ENCODE measurements at places on chromosomes 5 and 9. TPM values are rescaled to one million over a fixed set of nuclear protein-coding genes. Genes with fewer than 3 reads are reported as not detected.

The BHMT gene
- total RNA-seq = 0.89 TPM

The PTGS1 gene
- 3.1 TPM for total RNA-seq

The IL3 gene
- not detected for total RNA-seq

The ADGRD2 gene
- 0.50 TPM for total RNA-seq

The CRHBP gene
- total RNA-seq = 4.7 TPM

The ABL1 gene
- 59.4 TPM for total RNA-seq

The RLN1 gene
- total RNA-seq = 0.33 TPM

The LRRC19 gene
- not detected for total RNA-seq

The FCN2 gene
- total RNA-seq = not detected

The OLFM1 gene
- total RNA-seq = 125 TPM

The NSMF gene
- total RNA-seq = 103 TPM

The SLC34A1 gene
- total RNA-seq = not detected

The DNAJA1 gene
- 138 TPM for total RNA-seq

The IFNA7 gene
- total RNA-seq = not detected

The NUP155 gene
- 53.1 TPM for total RNA-seq

The FBP2 gene
- total RNA-seq = not detected

The ICE1 gene
- total RNA-seq = 35.7 TPM

The TERT gene
- total RNA-seq = 0.10 TPM

The LCN6 gene
- total RNA-seq = not detected

The NPR3 gene
- 41.0 TPM for total RNA-seq

The CAMK4 gene
- total RNA-seq = 49.1 TPM

The SPAG8 gene
- total RNA-seq = 4.2 TPM

The DBN1 gene
- total RNA-seq = 49.6 TPM

The HEMGN gene
- 34.7 TPM for total RNA-seq

The PCDHB11 gene
- total RNA-seq = 7.6 TPM

The SOX30 gene
- total RNA-seq = 0.22 TPM

The PLAC8L1 gene
- 0.39 TPM for total RNA-seq

The AHRR gene
- total RNA-seq = 2.8 TPM

All from spinal cord (tissue), 10 donors.